ENCODE measurements at places on chromosomes 7 and 10.

GRCh38 chr10:95790982-95791381 lies 35.0 kb downstream of the ENTPD1 start:
- DNase-seq, result no peak

GRCh38 chr7:1787241-1787640 lies 117.2 kb downstream of the ELFN1 start:
- no peak for DNase-seq

GRCh38 chr10:124728071-124728829 lies 15.9 kb downstream of the FAM53B start:
- no peak for DNase-seq

DNA sequence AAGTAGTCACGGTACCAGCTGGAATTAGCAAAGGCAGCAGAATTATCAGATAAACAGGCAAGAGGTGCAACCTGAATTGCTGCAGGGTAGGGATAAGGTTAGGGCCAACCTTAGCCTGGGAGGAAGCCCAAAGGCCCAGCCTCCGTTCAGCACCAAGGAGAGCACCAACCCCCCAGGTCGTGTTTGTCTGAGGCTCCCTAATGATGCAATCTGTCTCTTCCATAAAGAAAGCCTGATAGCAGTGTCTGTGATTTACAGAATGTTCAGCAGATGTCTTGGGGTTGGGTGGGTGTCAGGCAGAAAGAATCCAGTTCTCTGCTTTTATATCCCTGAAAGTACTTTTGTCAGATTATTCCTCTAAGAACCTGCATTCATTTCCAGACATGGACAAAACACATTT lies 328.4 kb upstream of the AOAH start:
- DNase-seq, result no peak

DNA sequence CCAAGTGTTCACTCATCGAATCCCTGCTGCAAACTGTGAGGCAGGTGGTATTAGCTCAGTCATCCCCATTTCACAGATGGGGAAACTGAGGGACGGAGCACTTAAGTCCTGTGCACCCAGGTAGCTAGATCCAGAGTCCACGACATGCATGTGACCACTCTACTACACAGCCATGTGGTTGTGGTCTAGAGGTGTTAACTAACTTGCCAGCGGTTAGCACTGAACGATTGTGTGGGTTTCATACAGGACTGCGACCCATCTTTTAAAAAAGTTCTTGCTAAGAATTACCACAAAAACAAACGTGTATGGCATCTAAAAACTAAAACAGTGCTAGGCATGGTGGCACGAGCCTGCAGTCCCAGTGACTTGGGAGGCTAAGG lies 16.1 kb upstream of the ABCC2 start:
- no peak for DNase-seq

GRCh38 chr10:112953174-112954159 lies 3.4 kb downstream of the TCF7L2 start:
- no peak for DNase-seq

GRCh38 chr10:114095559-114096337 lies 52.1 kb downstream of the ADRB1 start:
- no peak for DNase-seq

GRCh38 chr7:156029460-156030007 lies 217.3 kb upstream of the SHH start:
- DNase-seq, result no peak

DNA sequence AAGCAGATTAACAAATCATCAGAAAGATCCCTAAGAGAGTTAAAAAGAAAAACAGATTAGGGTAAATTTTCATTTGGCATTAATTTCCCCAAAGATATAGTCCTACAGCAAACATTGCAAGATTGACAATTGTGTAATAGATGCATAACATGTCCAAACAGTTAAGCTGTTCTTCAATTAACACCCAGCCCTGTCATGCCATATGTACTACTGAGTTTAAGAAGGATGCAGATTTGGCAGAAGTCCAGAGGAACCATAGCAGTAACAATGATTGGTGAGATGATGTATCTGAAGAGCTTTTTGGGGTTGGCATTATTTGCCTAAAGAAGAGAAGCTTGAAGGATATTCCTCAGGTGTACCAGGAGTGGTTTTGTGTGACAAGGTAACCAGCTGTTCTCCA lies 287.6 kb downstream of the LRMDA start:
- DNase-seq, result no peak
